ENCODE measurements at places on chromosomes 3 and 15.

GRCh38 chr3:46504789-46505188 lies 7.0 kb downstream of the RTP3 start:
- no peak for DNase-seq

- DNase-seq: no peak
Measured at GRCh38 chr3:9468460-9468859, 71.0 kb downstream of the SETD5 start.

DNA sequence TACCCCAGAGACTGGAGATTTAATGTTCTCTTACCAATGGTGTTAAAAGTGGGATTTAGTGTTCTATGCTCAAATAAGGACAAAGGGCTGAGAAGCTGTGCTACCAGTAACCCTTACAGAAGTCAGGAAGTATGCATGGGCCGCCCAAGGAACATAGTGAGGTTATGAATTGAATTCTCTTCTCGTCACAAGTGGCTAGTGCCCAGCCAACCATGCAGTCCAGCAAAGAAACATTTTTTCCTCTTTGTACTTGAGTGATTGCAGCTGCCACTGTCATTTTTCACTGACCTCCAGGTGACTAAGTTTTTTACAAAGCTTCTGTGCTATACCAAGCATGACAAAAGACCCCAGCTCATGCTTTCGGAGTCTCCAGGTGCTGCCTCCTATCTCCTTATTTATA lies 110.6 kb upstream of the DCBLD2 start:
- no peak for DNase-seq

- DNase-seq: no peak
Measured at GRCh38 chr15:27681038-27681437, 418.1 kb downstream of the OCA2 start.

DNA sequence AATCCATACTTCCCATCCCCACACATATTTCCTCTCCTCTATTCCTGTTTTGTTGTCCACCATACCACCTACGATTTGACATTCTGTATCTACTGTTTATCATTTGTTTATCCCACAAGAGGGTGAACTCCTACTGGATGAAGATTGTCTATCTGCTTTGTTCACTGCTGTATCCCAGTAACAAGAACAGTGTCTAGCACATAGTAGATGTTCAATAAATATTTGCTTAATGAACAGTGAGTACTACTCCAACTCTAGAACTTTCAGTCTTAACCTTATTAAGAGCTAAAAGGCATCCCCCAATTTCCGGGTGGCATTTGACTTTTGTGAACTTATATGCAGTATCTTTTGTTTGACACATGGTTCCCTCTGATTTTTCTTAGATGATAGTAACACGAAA lies 1.3 kb downstream of the PYGO1 start:
- DNase-seq: no peak

DNA sequence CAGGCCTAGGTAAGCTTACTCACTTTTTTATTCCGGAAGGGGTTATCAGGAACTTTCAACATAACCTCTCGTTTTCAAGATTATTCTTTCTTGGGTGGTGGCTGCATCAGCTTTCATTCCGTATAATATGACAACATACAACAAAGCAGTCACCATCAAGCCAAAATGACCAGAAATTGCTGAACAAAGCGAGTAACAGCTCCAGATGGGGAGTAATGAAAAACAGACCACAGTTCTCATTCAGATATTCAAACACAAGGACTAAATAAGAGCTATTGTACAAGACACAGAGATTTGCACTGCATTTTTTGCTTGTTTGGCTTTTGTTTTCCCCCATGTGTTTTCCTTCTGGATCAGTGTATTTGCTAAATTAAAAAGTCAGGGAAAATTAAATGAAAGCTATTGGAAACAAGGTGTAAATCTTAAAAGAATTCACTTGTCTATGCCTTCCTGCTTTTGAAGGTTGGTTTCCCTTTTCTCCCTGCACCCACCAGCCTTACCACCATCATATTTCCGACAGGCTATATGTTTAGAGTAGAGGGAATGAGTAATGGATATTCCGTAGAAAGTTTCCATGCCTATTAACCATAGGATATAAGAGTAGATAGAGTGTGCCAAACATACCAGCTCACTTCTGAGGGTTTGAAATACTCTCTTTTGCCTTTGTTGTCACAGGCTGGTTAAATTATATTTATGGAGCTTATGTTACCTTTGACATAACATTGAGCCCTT lies 213.6 kb downstream of the RBMS3 start:
- no peak for DNase-seq

- no peak for DNase-seq
Measured at GRCh38 chr15:98150536-98150935, 190.0 kb downstream of the ARRDC4 start.

GRCh38 chr3:29452934-29453283 lies 172.0 kb downstream of the RBMS3 start:
- no peak for DNase-seq

GRCh38 chr3:192039593-192039992 lies 578.6 kb downstream of the PYDC2 start:
- no peak for DNase-seq

DNA sequence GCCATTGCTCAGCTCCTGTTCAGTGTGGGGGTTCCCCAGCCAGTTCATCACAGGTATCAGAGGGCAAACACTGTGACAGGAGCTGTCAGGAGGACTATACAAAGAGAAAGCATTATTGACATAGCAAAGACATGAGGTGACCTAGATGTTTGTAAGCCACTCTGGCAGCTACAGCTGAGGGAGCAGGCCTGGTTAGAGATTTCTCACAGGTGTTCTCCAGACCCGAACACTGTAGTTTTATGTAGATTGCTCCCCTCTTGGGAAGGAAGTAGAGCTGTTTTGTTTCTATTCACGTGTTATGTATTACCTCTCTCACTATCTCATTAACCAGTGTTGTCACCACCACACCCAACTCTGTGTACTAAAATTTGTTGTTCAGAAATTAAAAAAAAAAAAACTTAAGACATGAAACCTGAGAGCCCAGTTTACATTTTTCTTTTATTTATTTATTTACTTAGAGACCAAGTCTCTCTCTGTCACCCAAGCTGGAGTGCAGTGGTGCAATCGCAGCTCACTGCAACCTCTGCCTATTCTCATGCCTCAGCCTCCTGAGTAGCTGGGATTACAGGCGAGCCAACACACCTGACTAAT lies 123.7 kb downstream of the RBPMS2 start:
- DNase-seq: peak; percentile 2

DNA sequence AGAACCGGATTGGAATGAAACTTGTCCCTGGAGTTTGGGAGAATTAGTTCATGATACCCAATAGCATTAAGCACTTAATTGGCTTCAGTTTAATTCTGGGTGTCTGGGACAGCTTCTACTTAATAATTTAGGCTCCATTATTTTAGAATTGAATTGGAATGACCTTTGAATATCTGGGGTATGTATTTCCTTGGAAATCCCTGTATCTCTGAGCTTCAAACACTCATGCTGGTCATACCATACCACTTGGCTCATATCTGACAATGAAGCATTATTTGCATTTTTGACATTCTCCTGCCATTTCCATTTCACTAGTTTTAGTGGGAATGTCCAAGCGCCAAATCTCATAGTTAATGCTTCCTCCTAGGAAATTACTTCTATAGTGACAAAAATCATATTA lies 393.1 kb downstream of the DIPK2A start:
- DNase-seq: no peak
